NCI-H187 treated with DMSO at 0.1 percent for 48 hours (cell line): ENCODE measurements at places on chromosomes 4 and X.

DNA sequence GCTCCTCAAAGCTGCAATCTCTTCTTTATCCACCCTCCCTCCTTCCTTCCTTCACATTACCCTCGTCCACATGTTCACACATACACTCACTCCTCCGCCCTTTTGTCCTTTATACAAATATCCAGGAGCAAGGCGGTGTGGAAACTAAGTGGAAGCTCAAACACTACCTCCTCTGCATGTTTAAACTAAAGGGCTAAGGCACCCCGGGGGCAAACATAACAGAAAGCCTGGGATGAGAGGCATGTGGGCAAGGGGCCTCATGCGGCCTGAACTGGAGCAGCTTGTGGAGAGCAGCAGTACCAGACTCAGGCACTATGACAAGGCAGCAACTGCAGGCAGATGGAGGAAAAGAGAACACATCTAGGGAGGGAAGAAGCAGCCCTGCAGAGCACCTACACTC lies 9.5 kb downstream of the MAB21L2 start:
- no peak for DNase-seq

- DNase-seq, result no peak
These were observed 65.9 kb downstream of the NAT8L start for GRCh38 chr4:2125023-2125422.

GRCh38 chr4:89007338-89007939 lies 49.5 kb downstream of the FAM13A start:
- no peak for DNase-seq

DNA sequence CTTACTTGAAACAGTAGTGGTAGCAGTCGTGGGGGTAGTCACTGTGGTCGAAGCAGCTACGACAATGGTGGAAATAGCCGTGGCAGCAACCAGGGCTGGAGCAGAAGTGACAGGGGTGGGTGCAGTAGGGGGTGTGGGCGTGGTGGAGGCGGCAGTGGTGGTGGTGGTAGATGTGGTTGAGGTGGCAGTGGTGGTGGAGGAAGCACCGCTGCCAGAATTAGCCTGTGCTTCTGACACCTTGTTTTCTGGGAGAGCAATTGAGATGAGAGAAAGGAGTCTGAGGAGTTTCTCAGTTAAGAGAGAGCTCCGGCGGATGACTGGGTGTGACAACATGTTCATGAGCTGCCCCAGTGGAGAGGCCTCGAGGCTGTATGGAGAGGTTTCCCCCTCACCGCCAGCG lies 113.5 kb upstream of the HSD17B10 start:
- no peak for DNase-seq

DNA sequence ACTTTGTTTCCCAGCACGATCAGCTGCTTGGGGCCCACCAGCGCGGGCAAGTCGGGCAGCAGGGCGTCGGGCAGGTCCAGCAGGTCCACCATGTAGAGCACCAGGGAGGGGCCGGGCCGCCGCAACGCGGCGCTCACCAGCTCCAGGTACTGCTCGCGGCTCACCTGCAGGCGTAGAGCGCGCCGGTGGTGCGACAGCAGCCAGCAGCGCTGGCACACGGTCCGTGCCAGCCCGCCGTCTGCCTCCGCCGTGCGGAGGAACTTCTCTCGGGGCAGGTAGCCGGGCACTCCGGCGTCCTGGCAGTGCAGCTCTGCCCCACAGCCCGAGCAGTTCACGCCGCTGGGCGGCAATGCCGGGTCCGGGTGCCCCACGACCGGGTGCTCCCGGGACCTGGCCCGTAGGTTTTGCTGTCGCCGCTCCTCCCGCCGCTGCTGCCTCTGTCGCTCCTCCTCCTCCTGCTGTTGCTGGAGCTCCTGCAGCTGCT lies 527 bp downstream of the NOA1 start:
- no peak for DNase-seq

DNA sequence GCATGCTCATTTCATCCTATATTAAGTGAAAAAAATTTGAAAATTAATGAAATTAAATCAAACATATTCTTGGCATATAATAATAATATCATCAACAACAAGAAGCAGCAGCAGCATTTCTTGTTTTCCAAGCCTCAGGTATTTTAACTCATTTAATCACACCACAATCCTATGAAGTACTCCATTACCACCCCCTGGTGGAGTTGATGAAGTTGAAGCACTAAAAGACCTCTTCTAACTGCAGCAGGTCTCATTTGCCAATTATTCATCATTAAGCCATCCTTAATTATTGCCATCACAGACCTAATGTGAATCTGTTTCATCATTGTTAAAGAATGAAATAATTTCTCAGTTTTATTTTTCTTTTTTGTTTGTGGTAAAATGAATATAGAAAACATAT lies 801.4 kb upstream of the GRID2 start:
- no peak for DNase-seq

GRCh38 chr4:100848841-100849240 lies 331.0 kb upstream of the EMCN start:
- DNase-seq, result no peak

GRCh38 chrX:125826774-125827451 lies 339.2 kb downstream of the DCAF12L2 start:
- DNase-seq, result no peak

- DNase-seq, result no peak
These were observed 193.6 kb downstream of the SOWAHB start for GRCh38 chr4:76704133-76704881.

DNA sequence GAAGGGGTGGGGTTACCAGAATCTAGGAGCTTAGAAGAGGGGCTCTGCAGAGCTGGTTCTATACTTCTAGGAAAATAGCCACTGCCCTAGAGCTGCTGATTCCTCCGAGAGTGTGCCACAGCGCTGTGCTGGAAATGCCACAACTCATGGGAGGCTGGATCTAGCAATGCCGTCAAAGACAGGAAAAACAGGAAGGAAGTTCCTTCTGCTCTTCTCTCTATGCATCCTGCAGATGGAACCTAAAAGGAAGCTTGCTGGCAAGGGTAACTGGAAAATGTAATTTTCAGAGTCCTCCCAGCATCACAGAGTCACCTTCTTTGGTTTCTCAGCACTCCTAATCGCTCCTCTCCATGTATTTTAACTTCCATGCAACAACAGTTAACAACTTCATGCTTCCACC lies 121.2 kb upstream of the TLL1 start:
- no peak for DNase-seq

- DNase-seq, result no peak
These were observed 54.4 kb downstream of the TAPT1 start for GRCh38 chr4:16171831-16172230.

GRCh38 chr4:52049266-52049665 lies 1.8 kb upstream of the SPATA18 start:
- DNase-seq, result no peak

DNA sequence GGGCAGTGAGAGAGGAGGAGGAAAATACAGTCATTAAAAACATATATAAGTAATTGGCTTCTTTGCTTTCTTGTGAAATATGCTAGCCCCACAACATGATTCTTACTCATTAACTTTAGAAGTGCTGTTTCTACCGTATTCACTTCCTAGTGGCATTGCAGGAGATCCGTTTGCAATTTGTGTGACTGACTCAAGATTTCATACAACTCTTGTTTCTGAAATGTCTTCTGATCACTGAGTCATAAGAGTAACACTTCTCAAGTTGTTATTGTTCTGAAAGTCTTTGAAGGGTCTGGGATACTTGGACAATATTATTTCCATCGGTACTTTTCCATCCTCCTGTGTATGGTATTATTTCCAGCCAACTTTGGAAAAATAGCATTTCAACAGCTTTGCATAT lies 310.8 kb downstream of the PACRGL start:
- DNase-seq, result no peak

DNA sequence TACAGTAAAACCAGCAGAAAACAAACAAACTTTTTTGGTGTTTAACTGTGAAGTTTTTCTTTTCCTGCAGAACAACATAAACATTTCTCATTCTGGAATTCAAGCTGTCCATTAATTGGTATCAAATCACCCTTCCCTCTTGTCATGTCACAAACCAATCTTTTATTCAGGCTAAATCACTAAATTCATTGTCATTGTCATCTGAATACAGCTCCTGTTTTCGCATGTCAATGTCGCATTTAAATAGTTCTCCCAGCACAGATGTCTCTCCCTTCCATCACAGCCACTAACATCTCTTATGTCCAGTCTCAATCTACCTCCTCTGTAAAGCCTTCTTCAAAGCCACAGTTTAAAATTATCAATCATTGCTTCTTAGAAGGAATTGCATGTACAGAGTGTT lies 192.1 kb upstream of the PCDH10 start:
- no peak for DNase-seq

GRCh38 chr4:81410680-81411079 lies 61.0 kb downstream of the RASGEF1B start:
- DNase-seq, result no peak

- no peak for DNase-seq
These were observed 27.9 kb downstream of the SLC4A4 start for GRCh38 chr4:71366766-71367165.

GRCh38 chr4:102076622-102077021 lies 268.7 kb downstream of the SLC39A8 start:
- DNase-seq, result no peak

DNA sequence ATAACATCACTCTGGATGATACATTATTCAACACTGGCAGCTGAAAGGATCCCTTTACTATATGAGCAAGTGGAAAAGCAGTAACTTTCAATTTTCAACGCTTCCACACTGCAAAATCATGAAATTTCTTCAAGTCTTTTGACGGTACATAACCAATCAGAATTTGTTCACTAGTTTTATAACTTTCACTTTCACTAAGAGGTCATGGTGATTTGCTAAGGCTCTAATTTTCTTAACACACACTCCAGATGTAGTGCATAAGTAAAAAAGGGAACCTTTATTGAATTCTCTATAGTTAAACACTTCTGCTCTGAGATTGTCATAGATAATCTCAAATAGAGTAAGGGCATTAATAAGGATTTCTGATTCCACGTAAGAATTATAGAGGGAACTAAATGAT lies 4.1 kb downstream of the ARMCX2 start:
- no peak for DNase-seq

- DNase-seq, result no peak
These were observed 45.9 kb downstream of the WDFY3 start for GRCh38 chr4:84920617-84921016.

DNA sequence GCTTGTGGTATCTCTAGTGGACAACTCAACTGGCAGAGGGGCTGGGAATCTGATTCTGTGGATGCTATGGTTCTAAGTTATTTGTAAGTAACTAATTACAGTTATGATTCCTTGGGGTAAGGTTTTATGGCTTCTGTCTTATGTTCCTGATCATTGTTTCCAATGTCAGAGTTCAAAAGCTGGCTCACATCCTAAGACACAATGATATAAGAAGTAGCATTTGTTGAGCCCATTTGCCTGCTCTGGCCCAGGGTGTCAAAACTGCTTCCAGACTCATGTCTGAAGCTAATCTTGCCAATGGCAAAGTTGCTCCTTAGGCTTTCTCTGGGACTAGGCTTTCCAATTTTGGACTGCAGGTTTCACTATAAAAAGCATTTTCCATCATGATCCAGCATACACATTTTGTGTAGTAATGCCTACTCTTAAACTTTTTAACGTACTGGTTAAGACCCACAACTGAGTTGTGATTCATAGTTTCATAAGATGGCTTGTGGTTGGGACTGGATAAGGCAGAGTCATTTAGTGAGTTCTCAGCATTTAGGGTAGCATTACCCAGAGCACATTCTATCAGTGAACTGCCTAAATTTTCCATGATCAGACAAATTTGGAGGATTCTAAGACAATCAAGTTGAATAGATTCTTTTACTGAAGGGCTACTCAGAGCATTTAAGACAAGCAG lies 50.0 kb downstream of the CCNI start:
- no peak for DNase-seq

GRCh38 chr4:82839624-82840023 lies 41.0 kb upstream of the SCD5 start:
- DNase-seq, result no peak

DNA sequence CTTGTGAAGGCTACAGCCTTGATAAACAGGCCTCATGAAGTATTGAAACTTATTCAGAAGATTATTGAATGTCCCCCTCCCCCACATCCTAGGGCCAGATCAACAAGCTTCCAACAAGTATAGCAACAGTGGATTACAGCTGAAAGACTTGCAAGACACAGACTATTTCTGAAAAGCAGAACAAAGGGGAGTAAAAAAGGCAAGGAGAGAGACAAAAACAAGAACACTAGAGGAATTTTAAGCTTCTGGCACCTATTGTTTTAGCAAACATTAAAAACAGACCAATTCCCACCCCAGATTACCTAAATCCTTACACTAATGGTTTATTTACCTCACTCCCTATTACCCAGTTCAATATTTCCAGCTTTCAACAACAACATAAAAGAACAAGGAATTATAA lies 446.3 kb upstream of the FSTL5 start:
- DNase-seq, result no peak

GRCh38 chr4:48645225-48645794 lies 134.8 kb downstream of the FRYL start:
- no peak for DNase-seq

- DNase-seq, result no peak
These were observed 7.2 kb upstream of the FAM9C start for GRCh38 chrX:13051529-13052172.

DNA sequence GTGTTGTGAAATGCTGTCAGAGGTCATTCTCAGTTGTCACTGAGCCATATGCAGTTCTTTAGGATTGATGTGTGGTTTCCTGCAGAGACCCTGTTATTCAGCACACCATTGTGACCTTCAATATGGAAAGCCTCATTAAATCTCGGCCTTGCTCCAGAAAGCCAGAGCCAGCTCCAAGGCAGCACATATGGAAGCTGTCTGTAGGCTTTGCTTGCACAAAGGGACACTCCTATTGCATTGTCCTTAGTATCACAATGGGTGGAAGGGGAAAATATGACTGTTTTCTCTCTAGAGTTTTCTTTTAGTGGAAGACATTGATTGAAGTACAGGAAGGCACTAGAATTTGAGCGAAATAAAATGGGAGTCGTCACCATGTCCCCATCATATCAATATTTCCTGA lies 179.0 kb downstream of the CEP135 start:
- DNase-seq, result no peak
